Amniotic stem cell (primary cell): ENCODE measurements at places on chromosomes 4 and X.

GRCh38 chr4:53928825-53929224 is 135.6 kb downstream of the CHIC2 start:
- DNase-seq: no peak

GRCh38 chrX:128458888-128459287 is 406.7 kb upstream of the ACTRT1 start:
- DNase-seq: no peak

DNA sequence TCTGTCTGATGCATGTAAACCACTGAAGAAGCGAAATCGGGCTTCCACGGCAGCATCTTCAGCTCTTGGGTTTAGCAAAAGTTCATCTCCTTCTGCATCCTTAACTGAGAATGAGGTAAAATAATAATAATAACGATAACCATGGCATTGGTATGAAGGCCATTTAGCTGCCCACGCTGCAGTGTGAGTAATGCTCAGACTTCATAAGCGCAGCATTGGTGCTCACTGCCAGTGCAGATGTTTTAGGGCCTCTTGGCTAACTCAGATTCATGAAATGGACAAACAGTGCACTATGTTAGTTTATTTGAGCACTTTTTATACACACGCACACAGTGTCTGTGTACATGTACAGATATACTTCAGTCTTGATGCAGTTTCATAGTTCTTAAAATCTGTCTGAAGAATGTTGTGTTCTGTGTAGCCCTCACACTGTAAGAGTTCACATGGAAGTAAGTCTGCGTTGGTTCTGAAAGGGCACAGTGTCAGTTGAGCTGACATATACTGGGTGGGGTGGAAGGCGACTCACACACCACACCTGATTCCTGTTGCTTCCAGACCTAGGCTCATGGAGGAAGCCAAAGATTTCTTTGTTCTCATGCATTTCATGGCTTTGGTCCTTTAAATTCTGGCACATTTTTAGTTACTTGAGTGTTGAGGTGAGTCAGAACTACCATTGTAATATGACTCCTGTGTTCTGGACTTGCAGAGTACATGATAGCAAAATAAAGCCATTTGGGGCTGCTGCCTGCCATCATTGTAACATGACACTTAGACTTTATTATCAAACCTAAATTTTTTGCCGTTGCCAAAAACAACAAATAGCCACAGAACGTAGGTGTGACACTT is 68.7 kb downstream of the NSD2 start:
- DNase-seq: peak; percentile 69

- no peak for DNase-seq
These were observed 56.7 kb downstream of the RAPGEF2 start for GRCh38 chr4:159159611-159160010.

DNA sequence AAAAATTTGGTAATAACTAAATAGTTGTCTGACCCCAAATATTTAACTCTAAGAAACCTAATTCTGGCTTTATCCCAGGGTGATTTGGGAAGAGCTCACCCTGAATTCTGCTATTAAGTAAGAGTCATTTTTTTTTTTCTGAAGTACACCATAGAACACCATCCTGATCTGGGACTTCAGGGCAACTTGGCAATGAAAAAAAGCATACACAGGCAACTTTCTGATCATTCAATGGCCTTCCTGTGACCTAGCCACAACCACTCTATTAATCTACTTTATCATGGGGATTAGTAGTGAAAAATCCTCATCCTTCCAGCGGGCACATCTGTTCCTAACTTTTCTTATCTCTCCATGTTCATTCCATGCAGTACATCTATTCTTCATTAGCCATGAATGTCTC is 333.2 kb upstream of the MAD2L1 start:
- DNase-seq: no peak

DNA sequence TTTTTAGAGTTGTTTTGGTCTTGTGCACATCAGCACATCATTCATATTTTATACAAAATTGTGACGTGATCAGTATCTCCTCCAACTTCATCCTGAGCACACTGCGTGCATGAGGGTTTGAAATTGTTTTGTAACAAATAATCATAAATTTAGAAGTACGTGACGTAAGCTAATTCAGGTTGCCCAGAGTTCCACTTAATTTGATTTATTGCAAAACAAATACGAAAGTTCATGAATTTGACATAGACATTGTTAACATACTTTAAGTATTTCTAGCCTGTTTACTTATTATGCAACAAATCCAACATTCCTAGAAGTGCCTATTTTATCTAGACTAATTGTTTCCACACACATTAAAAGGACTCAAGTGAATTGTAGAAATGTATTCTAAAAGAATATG is 48.3 kb downstream of the MAP7D3 start:
- DNase-seq: no peak

DNA sequence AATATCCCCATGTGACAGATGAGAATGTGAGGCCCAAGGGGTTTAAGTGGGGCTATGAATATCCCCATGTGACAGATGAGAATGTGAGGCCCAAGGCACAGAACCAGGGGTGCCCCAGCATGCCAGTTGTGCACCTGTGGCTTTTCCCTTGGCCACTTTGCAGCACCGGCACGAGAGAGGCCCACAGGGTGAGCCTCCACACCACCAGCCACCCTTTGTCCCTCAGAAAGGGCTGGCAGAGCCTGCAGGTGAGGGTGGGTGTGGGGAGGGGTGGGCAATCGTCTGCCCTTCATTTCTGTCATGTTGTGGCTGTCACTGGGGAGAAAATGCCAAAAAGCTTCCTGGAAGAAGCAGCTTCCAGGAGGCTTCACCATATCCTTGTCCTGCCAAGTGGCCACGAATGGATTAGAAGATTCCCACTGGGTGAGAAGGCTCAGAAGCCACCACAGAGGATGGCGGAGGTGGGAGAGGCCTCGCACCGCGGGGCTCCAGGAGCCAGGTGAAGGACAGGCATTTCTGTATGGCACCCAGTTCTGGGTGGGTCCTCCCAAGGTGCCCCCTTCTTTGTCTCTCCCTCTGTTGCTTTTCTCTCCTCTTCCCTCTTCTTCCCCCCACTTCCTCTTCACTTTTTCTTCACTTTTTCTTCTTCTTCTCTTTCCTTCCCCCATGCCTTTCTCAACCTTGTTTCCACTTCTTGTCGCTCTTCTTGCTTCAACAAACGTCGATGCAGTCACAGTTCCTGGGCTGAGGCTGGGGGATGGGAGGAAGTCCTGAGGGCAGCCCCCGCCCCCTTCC is 469 bp upstream of the GPR78 start:
- DNase-seq: no peak

DNA sequence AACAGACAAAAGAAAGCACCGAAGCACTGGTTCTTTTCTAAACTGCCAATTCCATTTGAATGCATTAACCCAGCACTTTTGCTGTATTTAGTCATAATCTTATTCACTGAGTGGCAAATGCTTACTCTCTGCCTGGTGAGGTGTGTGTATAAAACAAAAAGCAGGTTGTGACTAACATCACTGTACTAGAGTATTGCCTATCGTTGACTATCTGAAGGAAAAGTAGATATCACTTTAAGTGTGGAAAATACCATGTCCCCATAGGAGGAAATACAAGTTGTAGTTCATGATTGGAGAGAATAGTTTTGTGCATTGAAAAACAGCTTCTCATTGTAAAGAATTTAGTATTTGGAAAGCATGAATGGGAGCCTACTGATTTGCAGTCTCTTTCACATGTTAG is 2.7 kb downstream of the PDLIM5 start:
- DNase-seq: no peak

DNA sequence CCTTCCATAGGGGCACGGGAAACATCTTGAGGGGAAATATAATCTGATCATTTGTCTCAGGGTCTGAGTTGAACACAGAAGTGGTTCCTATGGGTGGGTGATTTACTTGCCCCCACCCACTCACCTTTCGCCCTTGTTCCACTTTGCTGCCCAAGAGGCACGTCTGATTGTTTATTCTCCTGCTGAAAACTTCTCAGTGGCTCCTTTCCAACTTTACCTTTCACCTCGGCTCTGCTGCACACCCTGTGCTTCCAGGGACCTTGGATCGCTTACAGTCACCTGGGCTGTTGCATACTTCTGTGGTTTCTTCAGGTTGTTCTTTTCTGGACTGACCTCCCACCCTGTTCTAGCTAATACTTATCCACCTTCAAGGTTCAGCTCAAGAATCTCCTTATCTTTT is 213.4 kb upstream of the JADE1 start:
- DNase-seq: no peak

DNA sequence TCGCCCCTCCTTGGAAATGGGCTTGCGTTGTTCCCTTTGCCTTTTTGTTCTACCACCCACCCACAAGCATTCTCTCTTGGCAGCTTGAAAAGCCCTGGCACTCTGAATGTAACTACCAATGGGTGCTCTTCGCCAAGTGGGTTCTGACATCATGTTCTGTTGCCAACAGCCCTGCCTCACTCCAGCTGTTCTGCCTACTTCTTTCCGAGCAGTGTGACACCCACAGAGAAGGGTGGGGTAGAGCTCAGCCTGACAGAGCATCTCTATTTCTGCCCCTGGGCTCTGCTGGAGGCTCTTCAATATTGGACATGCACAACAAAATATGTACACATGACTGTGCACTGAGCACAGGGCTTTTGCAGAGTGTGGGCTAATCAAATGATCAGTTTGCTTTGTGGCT is 15.6 kb upstream of the EXOSC9 start:
- no peak for DNase-seq

DNA sequence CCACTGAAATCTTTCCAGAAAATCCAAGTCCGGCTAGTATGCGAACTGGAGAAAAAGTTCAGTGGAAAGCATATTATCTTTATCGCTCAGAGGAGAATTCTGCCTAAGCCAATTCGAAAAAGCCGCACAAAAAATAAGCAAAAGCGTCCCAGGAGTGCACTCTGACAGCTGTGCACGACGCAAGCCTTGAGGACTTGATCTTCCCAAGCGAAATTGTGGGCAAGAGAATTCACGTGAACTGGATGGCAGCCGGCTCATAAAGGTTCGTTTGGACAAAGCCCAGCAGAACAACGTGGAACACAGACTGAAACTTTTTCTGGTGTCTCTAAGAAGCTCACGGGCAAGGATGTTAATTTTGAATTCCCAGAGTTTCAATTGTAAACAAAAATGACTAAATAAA is 34.4 kb downstream of the STX18 start:
- no peak for DNase-seq

DNA sequence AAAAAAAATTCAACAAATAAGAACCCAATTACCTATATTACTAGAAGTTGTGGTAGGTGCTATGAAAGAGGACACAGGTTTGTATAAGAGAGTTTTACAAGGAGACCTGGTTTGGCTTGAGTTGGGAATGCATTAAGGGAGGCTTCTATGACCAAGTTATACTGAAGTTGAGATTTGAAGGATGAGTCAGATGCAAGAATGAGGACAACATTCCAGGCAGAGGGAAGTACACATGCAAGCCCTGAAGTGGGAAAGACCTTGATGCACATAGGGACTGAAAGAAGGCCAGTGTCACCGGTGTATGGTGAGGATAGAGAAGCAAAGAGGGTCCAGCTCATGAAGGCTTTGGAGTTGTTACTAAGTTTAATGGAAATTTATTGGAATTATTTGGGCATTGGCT is 52.2 kb downstream of the ANK2 start:
- DNase-seq: no peak

DNA sequence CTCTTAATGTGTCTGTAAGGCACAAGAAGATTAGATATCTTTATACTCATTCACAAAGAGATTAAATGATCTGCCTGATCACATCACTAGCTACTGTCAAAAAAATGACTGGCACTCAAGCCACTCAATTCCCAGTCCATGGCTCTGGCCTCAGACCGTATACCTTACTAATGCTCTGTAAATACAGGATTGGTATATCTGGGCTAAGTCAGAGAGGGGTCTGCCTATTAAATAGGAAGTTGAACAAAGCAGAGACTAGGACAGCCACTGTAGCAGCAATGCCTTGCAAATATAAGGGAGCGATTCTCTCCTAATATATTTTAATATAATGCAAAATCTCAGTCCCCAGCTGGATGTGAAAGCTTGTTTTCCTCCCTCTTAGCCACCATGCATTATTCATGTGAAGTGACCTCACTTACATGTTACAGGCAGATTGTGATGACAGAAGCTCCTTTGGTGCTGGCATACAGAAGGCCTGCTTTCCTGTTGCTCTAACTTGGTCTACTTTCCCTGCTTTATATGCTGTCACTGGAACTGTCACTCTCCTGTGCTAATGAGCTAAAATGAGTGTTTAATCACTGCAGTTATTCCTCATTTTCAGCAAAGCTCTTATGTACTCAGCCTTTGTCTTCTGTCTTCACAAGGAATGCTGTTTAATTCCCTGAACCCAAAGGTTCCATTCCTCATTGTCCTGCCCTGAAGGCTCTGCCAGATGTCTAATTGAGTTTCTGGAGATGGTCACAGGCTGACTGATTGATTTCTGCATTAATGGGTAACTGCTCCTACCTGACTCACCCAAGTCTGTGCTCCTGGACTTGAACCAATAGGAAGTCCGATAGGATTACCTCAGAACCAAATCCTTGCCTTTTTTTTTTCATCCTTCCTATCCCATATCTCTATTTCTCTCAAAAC is 578.2 kb downstream of the KLHL13 start:
- DNase-seq: no peak

DNA sequence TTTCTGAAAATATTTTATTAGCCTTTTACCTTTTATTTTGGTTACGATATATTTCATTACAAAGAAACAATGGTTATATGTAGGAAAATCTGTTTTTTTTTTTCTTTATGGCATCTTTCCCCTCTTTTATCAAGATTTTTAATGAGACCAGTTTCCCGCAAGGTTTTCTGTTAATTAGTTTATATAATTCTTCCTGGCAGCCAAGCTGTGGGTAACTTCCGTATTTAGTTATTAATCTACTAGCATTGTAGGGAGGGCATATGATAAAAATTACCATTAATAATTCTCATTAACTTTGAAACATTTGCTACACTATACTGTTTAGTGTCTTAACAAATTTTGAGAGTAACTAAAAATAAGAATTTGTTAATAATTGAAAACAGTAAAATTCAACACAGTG is 181.1 kb upstream of the GPRIN3 start:
- DNase-seq: no peak

- DNase-seq: no peak
These were observed 1.9 kb upstream of the FRYL start for GRCh38 chr4:48781968-48782367.

DNA sequence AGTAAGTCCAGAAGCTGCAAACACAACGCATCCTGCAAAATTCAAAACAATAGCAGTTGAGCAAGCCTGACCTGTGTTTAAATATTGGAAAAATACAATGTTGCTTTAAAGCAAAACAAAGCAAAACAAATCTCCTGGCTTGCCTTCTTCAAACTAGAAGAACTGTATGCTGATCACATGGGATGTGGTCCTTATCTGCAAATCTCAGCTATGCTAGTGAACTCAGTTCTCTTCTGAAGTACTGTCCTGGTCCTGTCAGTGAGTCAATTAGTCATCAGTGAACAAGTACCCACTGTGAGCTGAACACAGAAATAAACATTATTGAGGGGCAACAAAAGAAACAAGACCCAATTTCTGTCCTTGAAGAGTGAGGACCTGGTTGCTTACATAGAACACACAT is 522.5 kb downstream of the SMARCA1 start:
- DNase-seq: no peak

DNA sequence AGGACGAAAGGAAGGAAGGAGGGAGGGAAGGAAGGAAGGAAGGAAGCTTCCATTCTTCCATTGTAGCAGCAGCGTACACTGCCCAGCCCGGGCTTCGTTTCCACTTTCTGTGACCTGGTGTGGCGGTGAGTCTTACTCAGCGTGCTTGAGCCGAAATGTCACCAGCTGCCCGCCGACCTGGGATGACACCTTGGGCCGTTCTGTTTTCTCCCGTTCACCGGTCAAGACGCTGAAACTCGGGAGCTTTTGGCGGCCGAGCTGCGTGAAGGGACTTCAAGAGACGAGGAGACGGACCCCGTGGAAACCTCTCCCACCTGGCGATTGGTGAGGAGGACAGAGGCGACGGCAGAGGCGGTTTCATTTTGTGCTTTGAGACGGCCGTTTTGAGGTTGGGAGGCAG is 47.1 kb upstream of the PPP2R3B start:
- DNase-seq: no peak
